ENCODE measurements at places on chromosomes 5 and 9.

DNA sequence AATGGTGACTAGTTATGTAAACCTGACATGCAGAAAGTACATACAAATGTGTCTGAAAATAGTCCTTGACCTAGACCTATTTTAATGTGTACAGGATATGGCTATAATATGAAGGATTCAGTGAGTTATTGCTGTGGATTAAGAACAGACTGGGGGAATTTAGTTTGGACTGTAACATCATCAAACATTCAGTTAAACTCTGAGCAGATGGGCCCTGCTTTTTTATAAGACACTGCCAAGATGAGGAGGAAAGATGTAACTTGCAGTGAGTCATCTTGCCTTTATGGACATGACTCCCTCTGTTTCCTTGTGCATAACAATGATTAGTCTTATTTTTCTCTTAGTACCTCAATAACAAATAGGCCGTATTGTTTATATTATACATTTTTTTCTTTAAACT, 12.2 kb downstream of the PPP3R2 start:
- DNase-seq, result no peak

DNA sequence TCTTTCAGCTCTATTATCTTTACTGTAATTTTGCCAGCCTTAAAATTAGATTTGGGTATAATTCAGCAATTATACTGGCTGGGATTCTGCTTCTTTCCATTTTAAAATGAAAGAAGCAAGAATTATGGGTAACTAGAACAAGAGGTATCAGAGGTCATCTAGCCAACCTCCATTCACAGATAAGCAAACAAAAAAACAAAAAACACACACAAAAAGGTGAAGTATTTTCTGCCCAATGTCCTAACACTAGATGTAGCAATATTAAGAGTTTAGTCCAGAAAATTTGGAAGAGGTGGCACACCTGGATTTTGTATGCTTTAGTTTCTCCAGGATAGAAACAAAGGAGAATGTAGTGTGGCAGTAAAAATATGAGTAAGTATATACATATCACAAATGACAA, 68.1 kb upstream of the ANXA1 start:
- no peak for DNase-seq

GRCh38 chr5:935510-936084, 42.9 kb downstream of the TRIP13 start:
- DNase-seq, result no peak

- no peak for DNase-seq
Observed at GRCh38 chr5:177429248-177430040, 3.0 kb downstream of the GRK6 start.

DNA sequence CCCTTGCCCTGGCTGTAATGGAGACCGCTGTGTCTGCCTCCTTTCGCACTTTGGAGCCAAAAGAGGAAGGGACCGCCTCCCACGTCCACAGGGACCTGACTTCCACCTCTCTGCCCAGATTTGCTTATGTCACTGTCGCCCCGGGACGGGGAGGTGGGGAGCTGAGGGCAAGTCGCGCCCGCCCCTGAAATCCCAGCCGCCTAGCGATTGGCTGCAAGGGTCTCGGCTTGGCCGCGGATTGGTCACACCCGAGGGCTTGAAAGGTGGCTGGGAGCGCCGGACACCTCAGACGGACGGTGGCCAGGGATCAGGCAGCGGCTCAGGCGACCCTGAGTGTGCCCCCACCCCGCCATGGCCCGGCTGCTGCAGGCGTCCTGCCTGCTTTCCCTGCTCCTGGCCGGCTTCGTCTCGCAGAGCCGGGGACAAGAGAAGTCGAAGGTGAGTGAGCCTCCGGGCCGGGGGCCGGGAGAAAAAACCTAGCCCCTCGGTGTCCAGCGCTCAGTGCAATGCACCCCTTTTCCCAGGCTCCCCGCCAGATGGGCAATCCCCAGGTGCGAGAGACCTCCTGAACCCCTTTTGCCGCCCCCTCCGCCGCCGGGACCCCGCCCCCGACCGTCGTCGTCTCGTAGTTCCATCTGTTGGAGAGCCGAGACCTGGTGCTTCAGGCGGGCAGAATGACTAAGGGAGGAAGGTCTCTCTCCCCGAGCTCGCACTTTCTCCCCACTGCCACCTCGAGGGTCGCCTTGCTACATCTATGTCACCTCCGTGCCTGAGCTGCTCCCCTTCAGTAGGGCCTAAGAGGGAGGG, at the start of gene GPX3:
GPX3 (plus strand) TSS at position 288 of the 807 bp plus-strand sequence; CDS start at position 352, 64 bp downstream.
- DNase-seq, result peak; percentile 79

DNA sequence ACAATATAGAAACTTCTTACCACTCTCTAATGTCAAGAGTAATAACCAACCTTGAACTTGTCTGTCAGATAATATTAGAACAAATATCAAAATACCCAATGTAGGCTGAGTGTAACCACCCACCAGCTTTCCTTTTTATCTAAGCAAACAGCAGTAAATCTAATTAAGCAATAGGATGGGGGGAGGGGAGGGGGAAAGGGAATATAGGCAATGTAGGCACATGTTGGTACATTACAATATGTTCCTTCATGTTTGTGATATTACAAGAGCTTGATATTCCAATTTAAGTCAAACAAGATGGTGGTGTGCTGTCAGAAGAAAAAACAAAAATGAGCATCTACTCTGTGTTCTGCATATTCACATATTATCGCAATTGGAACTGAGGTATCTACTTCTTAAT, 158.2 kb downstream of the DENND1A start:
- no peak for DNase-seq

GRCh38 chr5:59496524-59497134, 396.9 kb downstream of the PDE4D start:
- DNase-seq, result no peak

- DNase-seq, result no peak
Observed at GRCh38 chr5:50574121-50574520, 92.3 kb upstream of the PARP8 start.

DNA sequence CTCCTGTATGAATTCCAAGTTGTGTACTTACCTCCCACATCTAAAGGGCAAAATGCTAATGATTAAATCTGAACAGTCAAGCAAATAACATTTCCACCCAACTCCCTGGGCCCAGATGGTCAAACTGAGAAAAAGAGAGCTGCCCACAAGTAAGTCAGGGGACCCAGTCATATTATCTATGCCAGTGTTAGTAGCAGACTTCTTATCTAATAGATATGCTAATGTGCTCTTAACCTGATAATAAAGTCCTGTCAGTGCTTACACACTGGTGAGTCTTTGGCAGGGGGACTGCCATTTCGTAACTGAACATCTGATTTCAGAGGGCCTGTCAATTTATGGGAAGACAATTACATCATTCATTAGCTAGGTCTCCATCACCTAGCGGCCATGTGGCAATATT, 292.3 kb upstream of the WWC1 start:
- no peak for DNase-seq

GRCh38 chr5:173493846-173494245, 122.6 kb downstream of the BOD1 start:
- DNase-seq, result no peak

- DNase-seq, result no peak
Observed at GRCh38 chr5:103428411-103428871, 134.1 kb downstream of the NUDT12 start.

DNA sequence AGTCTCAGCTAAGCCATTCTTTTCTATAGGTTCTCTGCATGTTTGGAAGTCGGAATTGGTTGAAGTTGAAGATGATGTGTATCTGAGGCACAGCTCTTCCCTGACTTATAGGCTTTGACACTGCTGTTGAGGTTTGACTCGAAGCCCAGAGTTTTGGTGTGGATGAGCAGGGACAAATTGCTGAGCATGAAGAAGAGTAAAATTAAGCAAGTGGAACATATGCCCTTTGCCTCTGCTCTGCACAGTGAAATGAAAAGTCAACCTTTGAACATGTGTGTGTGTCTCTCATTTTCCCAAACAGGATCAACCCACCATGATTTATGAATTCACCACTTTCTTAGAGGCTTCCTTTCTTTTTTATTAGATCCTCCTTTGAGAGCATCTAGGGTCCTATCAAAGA, 8.5 kb downstream of the HMHB1 start:
- DNase-seq, result no peak

GRCh38 chr5:93741136-93741811, at the start of gene POU5F2:
Gene POU5F2 (minus strand): TSS chr5:93741600. CDS start chr5:93741563, 37 bp downstream.
- no peak for DNase-seq

DNA sequence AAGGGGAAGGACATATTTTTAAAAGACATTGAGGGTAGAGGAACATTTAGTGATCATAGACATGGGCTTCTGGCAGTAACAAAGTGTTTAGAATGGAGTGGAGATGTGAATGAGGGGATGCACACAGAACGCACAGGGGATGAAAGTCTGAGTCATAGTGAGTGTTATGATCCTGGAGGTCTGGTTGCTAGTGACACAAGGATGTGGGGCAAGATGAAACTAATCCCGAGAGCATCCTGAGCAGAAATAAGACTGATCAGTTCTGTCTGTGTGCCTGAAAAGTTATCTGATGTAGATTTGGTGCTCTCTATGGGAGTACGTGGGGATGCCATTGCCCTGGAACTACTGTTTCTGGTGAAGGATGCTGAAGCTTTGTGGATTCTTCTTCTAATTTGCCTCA, 141.1 kb downstream of the CHSY3 start:
- DNase-seq, result no peak

GRCh38 chr5:176908675-176909368, 9.7 kb upstream of the HK3 start:
- DNase-seq, result no peak

DNA sequence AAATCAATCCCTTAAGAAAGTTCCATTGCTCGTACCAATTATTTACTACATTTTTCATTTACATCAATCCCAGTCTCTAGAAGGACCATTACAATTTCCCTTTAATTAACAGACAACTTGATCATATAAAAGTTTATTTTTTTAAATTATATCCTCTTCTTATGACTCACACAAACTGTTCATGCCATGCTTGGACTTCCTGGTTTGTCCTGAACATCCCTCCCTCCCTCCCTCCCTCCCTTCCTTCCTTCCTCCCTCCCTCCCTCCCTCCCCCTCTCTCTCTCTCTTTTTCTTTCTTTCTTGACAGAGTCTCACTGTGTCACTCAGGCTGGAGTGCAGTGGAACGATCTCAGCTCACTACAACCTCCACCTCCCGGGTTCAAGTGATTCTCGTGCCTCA, 11.6 kb upstream of the CLTB start:
- DNase-seq, result no peak

- no peak for DNase-seq
Observed at GRCh38 chr5:62596691-62597090, 18.1 kb downstream of the LRRC70 start.

DNA sequence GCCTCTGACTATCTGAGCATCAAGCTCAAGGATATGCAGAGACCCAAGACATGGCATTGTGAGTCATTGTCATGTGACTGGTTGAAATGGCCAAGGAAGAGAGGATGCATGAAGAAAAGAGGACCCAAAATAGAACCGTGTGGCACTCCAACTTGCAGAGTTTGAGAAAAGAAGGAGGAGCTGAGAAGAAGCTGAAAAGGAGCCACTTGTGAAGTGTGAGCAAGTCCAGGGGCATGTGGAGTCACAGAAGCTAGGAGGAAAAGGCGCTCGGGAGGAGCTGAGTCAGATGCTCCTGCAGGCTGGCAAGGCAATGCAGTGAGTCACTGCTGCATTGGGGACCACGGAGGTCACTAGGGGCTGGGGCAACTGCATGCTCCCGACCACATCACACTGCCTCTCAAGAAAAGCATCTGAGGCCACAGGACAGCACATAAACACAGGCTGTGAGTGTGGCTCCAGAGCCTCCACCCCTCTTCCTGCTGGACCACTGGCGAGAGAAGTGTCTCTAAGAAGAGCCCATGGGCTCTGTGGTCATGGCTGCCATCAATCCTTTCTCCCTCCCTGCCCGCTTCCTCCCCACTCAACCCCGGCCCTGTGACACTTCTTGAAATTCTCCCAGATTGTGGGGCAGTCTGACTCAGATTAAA, 197.6 kb downstream of the DRD1 start:
- DNase-seq, result peak; percentile 34

- peak; percentile 72 for DNase-seq
Observed at GRCh38 chr5:5419291-5420210, 2.9 kb upstream of the ICE1 start.

GRCh38 chr9:9920425-9921060, 692.3 kb downstream of the PTPRD start:
- DNase-seq, result no peak

- peak; percentile 33 for DNase-seq
Observed at GRCh38 chr5:96146675-96147074, 185.0 kb upstream of the ELL2 start.

DNA sequence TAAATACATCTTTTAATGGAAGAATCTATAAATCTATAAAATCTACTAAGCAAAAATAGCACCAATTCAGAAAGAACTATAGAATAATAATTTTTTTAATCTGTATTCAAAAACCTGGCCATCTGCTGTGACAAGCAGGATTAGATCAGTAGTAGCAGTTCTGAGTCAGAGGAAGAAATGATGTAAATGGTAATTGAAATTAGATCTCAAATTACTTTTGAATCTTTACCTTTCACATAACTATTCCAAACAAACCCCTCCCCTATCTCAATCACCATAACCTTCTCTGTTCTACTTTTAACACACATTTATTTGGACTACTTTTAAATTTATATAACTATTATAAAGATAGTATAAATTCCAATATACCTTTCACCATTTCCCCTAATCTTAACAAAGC, 727.8 kb upstream of the FAM174A start:
- no peak for DNase-seq

DNA sequence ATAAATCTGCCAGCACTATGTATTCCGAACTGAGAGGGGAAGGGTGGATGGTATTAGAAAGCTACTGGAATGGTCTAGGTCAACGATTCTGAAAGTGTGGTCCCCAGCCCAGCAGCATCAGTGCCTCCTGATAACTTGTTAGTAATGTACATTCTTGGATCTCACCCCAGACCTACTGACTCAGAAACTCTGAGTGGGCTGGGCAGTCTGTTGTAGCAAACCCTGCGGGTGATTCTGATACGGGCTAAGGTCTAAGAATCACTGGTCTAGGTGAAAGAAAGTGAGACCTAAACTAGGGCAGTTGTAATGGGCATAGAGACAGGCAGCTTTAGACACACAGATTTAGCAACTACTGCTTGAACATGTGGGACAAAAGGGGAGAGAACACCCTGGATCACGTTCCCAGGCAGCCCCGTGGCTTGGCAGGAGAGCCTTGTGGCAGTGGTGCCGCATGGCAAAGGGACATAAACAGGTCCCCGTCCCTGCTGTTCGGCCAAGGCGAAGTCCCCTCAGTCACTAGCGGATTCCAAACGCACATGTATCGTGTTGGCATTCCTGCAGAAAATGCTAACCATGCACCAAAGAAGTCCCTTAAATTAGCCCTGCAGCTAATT, 216.3 kb downstream of the TTLL11 start:
- DNase-seq, result no peak

DNA sequence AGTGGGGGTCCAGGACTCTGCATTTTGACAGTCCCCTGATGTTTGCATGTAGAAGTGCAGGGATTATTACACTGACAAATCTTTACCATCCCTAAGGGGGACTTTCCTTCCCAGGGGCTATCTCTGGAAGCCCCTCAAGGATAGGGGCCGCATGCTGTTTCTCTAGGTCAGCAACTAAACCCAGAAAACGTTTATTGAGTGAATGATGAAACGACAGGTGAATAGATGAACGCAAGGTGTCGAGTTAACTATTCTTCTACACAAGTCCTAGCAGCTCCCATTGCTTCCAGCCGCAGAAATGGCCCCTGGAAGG, 281 bp upstream of the HSD17B4 start:
- DNase-seq, result no peak
